ENCODE measurements at places on chromosomes 1 and 21.

DNA sequence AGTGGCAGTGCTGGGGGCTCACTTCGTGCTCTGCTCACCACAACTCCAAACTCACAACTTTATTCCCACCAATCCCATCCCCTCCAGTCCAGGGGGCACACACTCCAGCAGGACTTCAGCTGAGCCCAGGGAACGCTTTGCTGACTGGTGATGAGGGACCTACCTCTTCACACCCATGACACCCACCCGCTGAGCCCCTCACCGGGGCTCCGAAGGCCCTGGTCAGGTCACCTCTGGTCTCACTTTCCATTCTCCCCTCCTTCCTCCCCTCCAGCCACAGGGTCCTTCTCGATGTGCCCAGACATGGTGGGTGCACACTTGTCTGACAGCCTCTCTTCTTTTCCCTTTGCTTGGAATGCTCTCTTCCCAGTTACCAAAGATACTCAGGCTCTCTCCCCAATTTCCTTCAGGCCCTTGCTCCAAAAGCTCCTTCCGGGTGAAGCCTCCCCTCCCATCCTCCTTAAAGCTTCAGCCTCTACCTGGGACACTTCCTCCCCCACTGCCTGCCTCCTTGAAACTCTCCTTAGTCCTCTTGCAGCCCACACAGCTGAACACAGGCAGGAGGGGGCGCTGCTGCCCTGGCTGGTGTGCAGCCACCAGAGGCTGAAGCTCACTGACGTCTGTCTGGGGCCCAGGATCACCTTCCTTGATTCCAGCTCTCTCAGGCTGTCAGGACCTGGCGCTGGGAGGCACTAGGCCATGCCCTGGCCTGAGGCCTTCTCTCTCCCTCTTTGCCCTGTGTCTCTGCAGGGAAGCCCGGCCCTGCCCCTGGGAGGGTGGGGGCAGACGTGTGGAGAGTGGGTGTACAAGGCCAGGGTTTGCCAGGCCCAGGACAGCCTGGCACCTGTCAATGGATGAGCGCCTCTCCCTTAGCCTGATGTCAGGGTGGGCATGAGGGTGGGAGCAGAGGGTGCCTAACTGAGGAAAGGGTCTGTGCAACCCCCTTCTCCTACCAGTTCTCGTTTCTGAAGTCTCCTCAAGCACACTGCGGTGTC is 1.6 kb downstream of the KCNE1 start:
- no peak for DNase-seq

- no peak for DNase-seq
Observed at GRCh38 chr1:213231795-213232231, 180.8 kb downstream of the RPS6KC1 start.

DNA sequence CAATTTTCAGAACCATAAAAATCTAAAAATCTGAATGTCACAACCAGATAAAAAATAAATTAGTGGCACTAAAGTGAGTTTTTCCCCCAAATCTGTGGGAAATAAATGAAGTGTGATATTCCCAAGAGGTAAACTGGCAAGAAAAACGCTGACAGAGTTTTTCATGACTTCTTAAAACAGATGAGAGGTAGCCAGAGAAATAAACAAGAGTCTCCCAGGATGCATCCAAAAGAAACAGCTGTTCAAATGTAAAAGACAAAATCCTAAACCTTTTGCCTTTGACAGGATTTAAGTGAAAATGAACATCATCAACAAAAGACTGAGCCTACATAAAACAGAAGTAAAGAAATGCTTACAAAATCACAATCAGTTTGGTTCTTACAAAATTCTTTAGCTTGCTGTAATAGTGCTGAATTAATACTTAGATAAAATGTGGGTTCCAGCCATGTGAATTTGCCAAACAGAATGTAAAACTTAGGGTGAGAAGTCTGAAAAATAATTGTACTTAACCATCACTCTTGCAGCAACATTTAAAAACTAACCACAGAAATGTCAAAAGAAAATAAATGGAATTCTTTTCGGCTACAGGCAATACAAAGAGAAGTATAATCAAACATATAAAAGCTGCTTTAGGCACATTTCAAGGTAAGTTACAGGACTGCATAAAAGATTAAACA is 133.6 kb downstream of the EIF4G3 start:
- no peak for DNase-seq

GRCh38 chr1:15256584-15256983 is 9.6 kb downstream of the FHAD1 start:
- DNase-seq, result no peak

DNA sequence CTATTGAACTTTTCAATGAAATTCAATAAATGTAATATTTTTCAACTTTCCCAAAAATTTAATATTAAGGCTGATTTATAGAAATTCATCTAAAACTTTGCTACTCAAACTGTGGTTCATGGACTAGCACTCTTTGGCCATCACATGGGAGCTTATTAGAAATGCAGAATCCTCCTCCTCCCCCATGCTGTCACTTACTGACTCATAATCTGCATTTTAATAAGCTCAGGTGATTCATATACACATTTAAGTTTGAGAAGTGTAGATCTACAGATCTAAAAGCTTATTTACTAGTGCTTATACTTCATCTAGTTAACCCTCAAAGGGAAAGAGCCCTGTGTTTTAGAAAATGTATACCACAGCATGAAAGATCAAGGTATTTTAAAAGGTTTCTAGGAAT is 84.3 kb downstream of the HS2ST1 start:
- DNase-seq, result no peak

GRCh38 chr1:45543581-45544417 is 6.8 kb upstream of the AKR1A1 start:
- DNase-seq, result no peak

- DNase-seq, result no peak
Observed at GRCh38 chr1:166172106-166172505, 5.3 kb upstream of the FAM78B start.

Measured in mesenteric fat pad (tissue), 1 donor.